ENCODE measurements at places on chromosomes 12 and 14.

DNA sequence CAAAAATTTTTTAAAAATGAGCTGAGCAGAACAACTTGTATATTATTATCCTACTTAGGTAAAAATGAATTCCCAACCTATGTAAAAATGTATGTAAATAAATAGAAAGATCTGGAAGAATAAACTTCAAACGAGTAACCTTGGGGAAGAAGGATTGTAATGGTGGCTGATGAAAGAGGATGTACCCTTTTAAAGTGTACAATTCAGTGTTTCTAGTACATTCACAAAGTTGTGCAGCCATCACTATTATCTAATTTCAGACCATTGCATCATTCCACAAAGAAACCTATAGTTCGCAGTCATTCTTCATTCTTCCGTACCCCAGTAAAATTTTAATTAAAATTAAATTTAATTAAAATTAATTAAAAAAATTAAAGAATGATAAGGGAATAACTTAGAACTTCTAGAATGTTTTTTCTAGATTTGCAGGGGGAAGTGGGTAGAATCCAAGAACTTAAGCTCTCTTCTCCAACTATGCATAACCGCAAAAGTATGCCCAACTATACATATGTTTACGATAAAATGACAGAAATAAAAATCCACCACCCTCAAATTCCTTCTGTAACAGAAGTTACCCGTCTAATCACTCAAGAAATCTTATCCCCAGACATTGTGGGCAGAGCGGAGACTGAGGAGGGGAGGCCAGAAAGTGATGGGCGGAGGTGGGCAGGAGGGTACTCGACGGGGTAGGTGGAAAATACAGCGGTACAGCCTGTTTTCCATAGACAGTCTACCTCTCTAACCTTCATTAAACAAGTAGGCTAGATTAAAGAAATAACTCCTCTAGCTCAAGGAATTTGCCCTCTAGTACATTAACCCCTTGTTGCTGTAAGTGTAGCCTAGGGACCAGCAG, 921 bp downstream of the DEPDC4 start:
- DNase-seq, result no peak

- no peak for DNase-seq
Observed at GRCh38 chr12:132308853-132309595, 20.4 kb downstream of the GALNT9 start.

DNA sequence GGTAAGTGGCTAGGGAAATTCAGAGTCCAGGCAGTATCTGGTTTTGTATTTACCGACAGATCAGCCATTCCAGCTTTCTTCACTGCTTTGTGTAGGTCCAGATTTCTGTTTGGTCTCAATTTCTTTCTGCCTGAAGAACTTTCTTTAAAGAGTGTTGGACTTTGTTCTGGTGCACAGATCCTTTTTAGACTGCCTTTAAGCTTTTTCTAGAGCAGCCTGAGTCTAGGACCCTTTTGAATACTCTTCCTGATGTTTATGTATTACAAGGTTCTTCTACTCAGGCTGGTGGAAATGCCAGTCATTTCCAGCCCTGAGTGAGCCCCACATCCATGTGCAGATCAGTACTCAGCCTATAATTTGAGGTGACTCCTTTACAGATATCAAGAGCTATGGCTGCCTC, 54.7 kb downstream of the DAAM1 start:
- no peak for DNase-seq

DNA sequence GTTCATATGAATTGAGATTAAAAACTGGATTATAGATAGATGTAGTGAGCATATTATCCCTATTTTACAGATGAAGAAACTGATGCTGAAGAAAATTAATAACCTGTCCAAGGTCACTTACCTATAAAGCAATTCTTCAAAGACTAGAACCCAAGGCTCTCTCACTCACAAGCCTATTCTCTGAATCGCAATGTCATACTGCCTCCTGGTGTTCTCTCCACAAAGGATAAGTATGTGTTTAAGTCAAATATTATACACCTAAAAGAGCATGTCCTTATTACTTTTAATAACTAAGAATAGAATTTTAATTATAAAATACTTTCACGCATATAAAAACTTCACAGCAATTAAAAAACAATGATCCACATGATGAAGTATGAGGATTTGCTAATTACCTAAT, 721.3 kb upstream of the USP15 start:
- no peak for DNase-seq

GRCh38 chr14:85762526-85762925, 232.6 kb downstream of the FLRT2 start:
- no peak for DNase-seq

DNA sequence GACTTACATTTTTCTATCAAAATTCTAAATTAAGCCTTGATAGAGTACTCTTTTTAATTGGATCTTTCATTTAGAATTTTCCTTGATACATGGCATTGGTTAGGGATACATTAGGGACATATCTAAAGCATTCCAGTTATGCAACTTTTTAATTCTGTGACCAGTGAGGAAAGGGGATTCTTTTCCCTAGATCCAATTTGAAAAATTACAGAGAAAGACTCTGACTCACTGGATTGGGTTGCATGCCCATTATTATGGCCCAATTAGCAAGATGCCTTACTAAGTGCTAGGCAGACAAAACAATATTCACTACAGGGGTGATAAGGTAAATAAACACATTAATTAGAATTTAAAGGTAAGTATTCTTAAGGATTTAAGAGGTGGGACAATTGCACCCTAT, 5.2 kb upstream of the RAD52 start:
- DNase-seq, result no peak

DNA sequence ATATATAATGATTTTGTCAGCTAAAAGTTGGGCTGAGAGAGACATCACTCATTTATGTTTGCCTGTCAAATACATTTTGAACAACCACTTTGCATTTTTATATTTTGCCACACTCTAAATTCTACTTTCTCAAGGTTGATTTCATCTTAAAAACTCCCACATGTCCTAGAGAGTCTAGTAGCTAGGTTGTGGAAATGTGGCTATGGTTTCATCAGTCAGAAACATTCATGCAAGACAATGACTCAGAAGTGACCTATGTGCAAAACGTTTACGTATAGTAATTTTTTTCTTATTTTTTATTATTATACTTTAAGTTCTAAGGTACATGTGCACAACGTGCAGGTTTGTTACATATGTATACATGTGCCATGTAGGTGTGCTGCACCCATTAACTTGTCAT, 27.4 kb upstream of the PRKD1 start:
- no peak for DNase-seq

DNA sequence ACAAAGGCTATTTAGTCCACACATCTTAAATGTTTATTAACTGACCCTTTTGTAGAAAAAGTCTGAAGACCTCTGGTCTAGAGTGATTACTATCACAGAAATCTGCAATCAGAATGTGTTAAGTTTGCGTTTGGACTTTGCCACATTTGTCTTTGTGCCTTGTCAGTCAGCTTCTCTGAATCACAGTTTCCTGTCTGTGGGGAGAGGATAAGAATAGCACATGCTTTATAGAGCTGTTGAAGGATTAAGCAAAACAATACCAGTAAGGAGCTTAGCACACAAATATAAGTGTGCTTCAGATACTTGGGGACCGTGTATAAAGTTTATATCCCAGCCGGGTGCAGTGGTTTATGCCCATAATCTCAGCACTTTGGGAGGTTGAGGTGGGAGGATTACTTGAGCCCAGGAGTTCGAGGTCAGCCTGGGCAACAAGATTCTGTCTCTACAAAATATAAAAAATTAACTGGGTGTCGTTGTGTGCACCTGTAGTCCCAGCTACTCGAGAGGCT, 63.0 kb upstream of the BTG1 start:
- no peak for DNase-seq

- DNase-seq, result no peak
Observed at GRCh38 chr14:39984323-39984722, 552.1 kb upstream of the FBXO33 start.

DNA sequence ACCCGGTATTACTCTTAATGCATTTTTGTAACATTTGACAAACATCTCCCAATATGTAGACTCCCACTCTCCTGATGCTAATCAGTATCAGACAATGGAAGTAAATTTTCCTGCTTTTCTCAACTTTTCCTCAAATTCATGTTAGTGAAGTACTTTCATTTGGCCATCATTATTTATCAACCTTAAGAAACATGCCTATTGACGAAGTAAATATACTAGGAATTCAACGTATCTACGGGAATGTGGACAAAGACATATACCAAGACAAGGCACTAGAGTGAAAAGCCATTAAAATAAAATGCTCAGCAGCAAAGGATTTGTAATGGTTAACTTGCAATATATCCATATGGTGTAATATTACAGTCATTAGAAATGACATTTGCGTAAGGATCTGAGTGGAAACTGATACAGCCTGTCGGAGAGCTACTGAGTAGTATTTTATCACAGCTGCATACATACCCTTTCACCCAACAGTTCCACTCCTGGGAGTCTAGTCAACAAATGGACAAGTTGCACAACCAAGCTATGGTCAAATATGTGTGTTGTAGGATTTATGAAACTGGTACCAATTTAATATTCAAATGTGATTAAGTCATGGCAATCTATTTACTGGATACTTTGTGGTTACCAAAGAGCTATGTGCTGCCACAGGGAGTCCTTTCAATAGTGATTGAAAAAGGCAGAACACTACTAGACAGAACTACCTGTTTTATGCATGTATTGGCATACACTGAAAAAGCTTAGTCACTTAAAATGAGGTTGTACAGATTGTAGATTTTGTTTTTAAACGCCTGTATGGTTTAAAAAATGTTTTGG, 26.5 kb downstream of the NUDT4 start:
- no peak for DNase-seq

GRCh38 chr12:1020389-1020788, 29.4 kb downstream of the ERC1 start:
- DNase-seq, result no peak

- DNase-seq, result no peak
Observed at GRCh38 chr12:24223926-24224325, 274.5 kb upstream of the SOX5 start.
